ENCODE measurements at places on chromosomes 1 and 21.

- DNase-seq = no peak
Measured at GRCh38 chr1:221718381-221719277, 23.3 kb downstream of the DUSP10 start.

DNA sequence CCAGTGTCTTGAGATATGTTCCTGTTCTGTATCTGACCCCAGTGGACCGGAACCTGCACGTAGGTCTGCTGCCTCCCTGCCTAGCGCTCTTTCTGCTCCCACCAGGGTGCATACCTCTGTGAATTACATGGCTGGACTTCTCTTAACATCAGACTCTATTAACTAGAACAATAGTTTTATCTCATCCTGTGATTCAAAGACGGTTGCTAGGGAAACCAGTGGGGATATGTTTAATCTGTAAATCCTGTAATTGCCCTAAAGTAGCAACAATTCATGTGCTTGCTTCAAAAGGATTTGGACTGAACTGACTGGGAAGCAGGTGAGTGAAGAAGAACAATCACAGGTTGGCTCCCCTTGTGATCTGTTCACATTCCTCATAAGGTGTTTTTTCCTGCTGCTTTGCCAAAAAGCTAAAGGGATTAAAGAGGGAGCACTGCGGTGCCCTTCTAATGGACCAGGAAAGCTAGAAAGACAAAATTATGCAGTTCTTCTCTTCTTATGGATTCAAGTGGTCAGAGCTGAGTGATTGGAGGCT is 52.7 kb upstream of the DIRAS3 start:
- no peak for DNase-seq

GRCh38 chr1:201252944-201253371 is 30.3 kb upstream of the PKP1 start:
- no peak for DNase-seq

DNA sequence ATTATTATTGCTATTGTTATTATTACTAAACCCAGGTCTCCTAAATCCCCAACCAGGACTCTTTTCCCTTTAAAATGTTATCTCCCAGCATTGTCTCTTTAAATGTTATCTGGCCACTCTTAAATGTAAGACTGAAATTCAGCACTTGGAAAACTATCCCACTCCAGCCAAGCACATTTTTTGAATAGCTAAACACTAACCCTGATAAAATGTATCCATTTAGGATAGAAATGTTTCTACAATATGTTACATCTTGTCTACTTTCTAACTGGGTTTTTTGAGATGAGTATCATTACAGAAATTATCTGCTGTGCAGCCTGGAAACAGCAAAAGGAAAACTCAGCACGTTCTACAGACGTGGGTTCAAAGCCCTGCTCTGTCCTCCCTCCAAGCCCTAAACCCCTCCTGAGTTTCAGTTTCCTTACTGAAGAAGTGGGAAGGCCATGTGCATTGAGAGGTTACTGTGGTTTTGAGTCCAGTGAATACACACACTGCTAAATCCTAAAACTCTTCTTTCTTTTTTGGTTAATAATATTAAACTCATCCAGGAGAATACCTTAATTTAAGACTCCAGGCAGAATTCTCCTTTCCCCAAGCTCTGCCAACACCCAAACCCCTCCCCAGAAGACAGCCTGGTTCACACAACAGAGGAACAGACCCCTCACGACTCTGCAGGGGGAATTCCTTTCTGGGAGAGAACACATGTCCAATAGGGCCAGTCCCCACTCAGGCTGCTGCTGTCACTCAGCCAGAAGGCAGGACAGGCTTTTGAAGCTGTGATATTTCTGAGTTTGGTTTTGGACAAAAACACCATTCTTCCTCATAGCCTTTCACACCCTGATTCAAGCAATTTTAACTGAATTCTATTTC is 41.9 kb downstream of the HIVEP3 start:
- no peak for DNase-seq

DNA sequence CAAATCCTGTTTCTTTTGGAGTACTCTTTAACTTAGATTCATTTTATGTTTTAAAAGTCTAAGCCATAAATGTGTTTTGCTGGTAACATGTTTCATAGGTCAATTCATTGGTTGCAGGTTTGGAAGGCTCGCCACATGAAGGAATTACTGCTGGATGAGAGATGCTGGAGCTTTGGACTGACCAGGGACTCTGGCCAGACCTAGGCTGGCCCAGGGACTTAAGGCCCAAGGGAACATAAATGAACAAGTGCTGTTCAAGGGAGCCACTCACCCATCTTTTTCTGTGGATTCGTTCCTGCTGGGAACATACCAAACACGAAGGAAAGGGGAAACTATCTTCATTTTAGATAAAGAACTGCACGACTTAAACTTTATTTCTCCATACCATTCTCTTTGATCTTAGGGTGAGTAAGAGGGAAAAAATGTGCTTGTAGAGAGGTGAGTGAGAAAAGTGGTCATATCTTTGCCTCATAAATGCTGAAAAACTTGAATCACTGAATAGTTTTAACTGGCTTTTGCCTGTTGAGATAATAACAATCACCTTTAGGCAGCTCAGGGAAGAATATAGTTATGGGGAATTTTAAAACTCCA is 15.3 kb upstream of the SHCBP1L start:
- DNase-seq = no peak

GRCh38 chr1:219495737-219496408 is 117.0 kb downstream of the ZC3H11B start:
- DNase-seq = no peak

GRCh38 chr1:19055701-19056100 is 99.2 kb upstream of the IFFO2 start:
- DNase-seq = no peak

Measured in CD4-positive, alpha-beta T cell treated with Interferon alpha-2 for 1 hour (primary cell).